ENCODE measurements at places on chromosomes 4 and X.

- DNase-seq = peak; percentile 62
Measured at GRCh38 chr4:140049024-140049848, 104.7 kb downstream of the MAML3 start.

- DNase-seq = no peak
Measured at GRCh38 chrX:150041208-150041607, 102.9 kb upstream of the EOLA2 start.

DNA sequence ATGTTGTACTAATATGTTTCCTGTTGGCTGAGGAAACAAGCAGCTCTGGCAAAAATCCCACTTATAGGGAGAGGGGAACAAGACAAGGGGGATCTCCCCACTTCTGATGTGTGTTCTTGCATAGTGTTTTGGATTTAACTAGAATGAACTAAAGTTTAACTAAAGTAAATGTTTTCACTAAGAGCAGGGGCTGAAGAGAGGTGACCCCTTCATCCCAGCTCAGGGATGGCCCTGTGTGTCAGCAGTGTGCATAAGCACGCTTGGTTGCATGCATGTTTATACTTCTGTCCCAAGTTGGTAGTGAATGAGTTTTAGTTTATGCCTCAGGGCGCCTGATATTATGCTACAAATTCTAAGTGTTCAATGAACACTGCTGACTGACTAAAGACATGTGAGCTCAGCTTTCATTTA lies 169.4 kb downstream of the MGST2 start:
- no peak for DNase-seq

- peak; percentile 24 for DNase-seq
Measured at GRCh38 chr4:42371305-42372252, 25.7 kb upstream of the SHISA3 start.

DNA sequence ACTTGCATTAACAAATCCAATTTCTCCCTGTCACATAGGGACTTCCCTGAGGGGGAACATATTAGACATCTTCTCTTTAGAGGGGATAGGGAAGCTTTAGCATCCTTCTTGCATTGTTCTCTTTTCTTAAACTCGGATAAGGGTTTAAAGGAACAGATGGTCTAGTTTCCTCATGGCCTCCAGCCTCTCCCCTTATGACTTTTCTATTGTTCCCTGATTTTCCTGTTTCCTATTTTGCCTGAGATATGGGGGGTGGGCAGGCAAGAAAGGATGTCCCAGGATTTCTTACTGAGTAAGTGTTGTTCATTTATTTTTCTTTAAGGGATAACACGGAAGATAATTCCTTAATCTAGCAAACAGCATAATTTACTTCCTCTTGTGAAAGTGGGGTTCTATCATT lies 107.7 kb upstream of the MAGEE2 start:
- DNase-seq = no peak

GRCh38 chrX:153878969-153879653 lies 6.9 kb downstream of the L1CAM start:
- no peak for DNase-seq

GRCh38 chrX:21972721-21973120 lies 32.2 kb downstream of the SMS start:
- peak; percentile 1 for DNase-seq

DNA sequence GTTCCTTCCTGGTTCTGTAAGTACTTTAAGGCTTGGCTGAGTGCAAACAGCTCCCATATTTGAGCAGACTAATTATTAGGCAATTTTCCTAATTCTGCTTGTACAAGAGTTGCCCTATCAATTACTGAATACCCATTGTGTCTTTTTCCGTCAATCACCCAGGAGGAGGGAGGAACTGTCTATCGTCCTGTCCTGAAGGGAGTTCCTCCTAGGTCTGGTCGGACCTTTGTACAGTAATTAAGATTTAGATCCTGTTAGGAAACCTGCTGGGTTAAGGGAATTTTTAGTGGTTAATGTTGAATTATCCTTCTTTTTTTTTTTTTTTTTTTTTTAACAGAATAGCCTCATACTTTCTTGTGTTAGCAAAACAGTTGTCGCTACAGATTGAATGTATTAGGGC lies 130.1 kb downstream of the KDM6A start:
- DNase-seq = no peak

DNA sequence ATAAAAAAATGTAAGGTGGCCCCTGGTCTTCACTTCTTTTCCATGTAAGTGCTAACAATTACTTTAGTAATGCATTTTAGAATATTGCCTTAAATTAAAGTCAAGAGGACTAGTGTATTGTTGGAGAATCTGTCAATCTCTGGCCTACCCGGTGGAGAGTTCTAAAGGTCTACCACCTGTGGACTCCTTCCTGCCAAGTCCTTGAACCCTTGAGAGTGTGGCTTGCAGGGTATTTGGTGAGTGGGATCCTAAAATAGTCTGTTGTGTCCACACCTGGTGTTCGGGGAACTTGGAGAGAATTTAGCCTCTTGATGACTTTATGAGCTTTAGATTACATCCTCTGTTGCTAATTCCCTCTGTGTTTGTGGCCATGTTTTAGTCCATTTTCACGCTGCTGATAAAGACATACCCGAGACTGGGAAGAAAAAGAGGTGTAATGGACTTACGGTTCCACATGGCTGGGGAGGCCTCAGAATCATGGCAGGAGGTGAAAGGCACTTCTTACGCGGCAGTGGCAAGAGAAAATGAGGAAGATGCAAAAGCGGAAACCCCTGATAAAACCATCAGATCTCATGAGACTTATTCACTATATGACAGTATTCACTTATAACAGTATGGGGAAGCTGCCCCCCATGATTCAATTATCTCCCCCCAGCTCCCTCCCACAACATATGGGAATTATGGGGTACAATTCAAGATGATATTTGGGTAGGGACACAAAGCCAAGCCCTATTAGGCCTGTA lies 23.8 kb downstream of the DDIT4L start:
- DNase-seq = no peak

DNA sequence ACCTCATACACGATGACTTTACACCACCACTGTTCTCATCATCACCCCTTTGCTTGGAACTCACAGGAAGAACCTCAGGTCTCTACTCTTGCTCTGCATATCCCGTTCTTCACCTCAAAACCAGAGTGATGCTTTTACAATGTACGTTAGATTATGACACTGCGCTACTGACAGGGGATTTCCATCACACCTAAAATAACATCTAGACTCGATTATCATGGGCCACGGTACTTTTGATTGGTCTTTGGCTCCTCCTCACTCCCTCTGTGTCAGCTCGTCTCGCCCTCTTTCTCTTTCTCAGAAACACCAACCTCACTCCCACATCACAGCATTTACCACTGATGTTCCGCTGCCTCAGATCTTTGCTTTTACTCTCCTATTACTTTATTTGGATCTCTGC lies 172.4 kb downstream of the TLL1 start:
- no peak for DNase-seq

GRCh38 chrX:147646949-147647723 lies 264.6 kb upstream of the FMR1 start:
- no peak for DNase-seq

DNA sequence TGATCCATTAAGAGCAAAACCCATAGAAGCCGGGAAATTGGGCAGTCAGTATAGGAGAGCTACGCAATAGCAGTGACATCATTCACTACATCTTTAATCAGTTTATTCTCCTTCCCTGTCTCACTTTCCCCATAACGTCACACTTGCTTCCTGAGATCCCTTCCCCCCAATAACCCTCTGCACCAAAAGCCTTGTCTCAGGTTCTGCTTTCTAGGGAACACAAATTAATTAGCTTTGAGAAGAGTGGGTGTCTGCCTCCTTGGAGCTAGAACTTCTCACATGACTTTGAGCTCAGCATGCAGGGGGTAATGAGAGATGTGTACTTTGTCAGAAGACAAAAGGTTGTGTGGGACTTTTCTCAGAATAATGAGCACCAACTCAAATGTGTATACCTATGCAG lies 128.3 kb upstream of the MAOA start:
- DNase-seq = no peak

DNA sequence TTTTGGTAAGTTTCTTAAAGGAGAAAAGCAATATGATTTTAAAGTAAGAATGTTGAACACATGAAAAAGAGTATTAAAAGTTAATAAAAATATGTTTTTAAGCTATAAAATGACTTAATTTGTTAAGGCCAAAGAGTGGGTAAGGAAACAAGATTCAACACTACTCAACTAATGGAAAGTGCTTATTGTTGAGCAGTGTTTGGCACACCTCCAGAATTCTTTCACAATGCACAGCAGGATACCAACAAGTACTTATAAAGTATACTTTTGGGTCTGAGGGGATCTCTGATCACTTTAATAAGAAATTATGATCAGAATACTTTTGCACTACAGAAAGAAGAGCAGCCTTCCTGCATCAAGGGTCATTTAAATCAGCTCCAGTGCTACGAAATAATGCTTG lies 5.9 kb downstream of the LAMP2 start:
- DNase-seq = no peak

DNA sequence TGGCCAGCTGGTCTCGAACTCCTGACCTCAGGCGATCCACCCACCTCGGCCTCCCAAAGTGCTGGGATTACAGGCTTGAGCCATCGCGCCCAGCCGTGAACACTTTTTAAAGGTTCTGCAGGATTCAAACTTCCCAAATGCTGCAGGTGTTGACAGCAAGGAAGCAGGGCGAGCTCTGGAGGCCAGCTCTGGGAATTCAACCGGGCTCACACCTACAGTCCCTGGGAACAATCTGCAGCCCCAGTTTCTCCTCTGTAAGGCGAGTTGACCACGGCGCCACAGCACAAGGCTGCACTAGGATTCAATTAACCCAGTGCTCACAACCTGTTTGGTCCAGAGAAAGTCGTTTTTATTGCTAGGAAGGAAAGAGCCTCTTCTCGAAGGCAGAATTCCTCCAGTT lies 1.6 kb downstream of the MTNR1A start:
- no peak for DNase-seq

- peak; percentile 66 for DNase-seq
Measured at GRCh38 chr4:113169368-113169767, 119.9 kb downstream of the ANK2 start.

DNA sequence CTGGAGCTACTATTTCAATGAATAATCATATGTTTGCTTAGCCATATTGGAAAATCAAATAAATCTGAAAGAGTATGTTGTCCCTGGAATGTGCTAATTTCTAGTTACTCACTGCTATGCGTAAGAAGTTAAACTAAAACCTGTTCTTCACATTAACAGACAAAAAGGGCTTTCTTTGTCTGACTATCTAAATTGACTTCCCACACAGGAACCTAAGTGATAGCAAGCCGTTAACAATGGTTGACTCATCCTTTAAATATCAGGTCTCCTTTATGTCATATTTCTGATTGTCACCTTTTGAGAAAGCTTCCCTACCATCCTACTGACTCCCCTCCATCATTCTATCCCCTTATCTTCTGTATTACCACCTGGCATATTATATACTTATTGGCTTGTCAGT lies 81.4 kb downstream of the AMELX start:
- DNase-seq = no peak

DNA sequence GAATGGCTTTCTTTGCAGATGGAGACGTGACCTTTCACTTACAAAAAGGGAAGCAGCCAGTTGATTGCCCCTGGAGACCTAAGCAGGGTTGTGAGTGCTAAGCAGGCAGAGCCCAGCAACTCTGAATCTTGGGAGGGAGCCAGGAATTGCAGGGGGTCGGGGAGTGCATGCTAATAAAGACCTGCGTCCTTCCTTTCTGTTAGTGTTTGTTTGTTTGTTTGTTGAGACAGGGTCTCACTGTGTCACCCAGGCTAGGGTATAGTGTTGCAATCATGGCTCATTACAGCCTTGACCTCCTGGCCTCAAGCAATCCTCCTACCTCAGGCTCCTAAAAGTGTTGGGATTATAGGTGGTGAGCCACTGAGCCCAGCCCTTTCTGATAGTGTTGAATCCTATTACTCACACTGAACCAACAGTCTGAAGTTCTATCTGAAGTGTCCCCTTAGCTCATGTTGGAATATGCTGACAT lies 137.4 kb downstream of the CEP135 start:
- no peak for DNase-seq

DNA sequence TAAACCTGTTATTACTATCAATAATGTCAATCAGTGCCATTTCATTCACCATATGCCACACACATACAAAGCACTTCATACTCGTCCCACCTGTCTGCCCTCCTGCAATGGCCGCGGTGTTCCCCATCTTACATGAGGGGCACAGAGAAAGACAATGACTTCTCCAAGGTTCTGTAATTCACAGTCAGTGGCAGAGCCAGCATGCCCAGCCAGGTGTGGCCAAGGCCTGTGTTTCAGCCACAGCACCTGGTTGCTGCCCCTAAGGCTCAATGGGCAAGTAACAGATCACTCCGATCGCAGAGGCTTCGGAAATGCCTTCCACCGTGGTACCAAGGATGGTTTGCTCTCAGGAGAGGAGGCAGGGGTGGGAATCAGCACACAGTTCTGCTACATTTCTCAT lies 10.9 kb downstream of the AFAP1 start:
- no peak for DNase-seq

- no peak for DNase-seq
Measured at GRCh38 chr4:124037236-124037635, 640.6 kb downstream of the SPRY1 start.

- no peak for DNase-seq
Measured at GRCh38 chr4:175127314-175127713, 209.2 kb downstream of the ADAM29 start.

GRCh38 chr4:5021546-5021945 lies 2.3 kb upstream of the CYTL1 start:
- DNase-seq = no peak

DNA sequence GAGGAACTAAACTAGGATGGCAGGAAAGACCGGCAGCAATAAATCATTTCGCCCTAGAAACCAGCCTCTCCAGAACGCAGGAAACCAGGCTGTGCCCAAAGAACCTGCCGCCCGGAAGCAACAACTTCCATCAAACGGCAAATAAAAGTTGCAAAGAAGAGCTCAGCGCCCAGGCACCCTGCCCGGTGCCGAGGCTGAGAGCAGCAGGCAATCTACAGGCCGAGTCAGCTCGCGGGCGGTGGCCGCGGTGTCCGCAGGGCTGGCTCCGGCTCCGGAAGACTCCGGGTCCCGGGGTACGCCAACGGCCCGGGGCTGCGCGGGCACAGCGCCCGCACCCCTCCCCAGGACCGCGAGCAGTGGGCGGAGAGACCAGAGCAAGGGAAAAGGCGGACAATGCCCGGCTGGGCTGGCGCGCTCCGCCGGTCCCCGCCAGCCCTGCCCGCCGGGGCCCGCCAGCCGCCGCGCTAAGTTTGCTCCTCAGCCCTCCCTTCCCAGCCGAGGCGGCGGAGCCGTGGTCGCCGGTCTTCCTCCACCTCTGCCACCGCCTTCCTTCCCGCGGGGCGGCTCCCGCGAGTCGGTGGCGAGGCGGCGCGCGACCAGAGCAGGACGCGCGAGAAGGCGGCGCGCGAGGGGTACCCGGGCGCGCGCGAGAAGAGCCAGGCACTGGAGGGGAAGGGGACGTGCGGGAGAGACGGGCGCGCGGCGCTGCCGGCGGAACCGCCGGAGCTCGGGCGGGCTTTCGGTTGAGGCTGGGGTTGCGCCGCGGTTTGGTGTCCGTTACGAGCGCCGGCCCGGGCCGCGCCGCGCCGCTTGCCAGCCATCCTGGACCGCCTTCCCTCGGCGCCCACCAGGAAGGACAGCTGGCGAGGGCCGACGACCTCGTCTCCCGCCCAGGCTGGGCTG lies 733 bp downstream of the FRYL start:
- DNase-seq = peak; percentile 75

DNA sequence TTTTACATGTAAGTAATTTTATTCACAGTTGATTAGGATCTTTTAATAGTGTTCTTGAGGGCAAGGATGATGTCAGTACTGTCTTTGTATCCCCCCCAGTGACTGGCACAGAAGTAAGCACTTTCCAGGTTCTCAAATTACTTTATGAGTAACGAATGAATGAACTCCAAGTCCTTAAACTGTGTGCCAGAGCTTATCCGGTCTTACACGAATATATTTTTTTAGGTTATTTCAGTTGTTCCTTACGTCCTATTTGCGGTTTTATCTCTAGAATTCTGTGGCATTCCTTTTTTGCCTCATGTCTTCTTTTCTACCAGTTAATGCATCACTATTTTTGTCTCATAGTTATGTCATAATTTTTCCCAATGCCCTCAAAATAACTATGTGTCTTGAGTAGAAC lies 106.9 kb upstream of the MID1IP1 start:
- DNase-seq = peak; percentile 3
